ENCODE measurements at places on chromosomes 6 and 20.

DNA sequence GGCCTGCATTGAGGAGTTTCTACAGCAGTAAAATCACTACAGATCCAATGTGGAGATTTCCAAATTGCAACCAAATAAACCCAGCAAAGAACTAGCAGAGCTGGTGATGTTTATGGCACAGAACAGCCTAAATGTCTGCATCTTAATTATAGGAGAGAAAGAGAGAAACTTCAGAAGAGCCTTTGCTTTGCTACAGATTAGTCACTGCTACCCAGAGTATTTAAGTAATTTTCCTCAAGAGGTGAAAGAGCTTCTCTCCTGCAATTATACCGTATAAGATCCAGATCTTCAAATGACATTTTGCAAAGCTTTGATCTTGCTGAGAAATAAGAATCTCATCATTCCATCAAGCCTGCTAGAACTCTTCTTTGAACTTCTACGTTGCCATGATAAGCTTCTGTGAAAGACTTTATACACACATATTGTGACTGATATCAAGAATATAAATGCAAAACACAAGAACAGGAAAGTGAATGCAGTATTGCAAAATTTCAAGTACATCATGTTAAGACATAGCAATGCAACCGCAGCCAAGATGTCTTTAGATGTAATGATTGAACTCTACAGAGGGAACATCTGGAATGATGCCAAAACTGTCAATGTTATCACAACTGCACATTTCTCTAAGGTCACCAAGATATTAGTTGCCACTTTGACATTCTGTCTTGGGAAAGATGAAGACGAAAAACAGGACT, 48.0 kb downstream of the MKKS start:
- no peak for DNase-seq

GRCh38 chr6:80465513-80465912, 359.0 kb downstream of the BCKDHB start:
- DNase-seq, result no peak

DNA sequence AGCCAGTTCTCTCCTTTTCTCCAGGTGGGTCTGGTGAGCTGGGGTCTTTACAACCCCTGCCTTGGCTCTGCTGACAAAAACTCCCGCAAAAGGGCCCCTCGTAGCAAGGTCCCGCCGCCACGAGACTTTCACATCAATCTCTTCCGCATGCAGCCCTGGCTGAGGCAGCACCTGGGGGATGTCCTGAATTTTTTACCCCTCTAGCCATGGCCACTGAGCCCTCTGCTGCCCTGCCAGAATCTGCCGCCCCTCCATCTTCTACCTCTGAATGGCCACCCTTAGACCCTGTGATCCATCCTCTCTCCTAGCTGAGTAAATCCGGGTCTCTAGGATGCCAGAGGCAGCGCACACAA, 765 bp upstream of the CFB start:
- DNase-seq, result no peak

- DNase-seq, result no peak
Measured at GRCh38 chr6:150813993-150814359, 51.5 kb upstream of the MTHFD1L start.

- DNase-seq, result no peak
Measured at GRCh38 chr6:10685092-10685915, 9.1 kb downstream of the C6orf52 start.

- DNase-seq, result no peak
Measured at GRCh38 chr6:37943436-37944058, 124.0 kb downstream of the ZFAND3 start.

DNA sequence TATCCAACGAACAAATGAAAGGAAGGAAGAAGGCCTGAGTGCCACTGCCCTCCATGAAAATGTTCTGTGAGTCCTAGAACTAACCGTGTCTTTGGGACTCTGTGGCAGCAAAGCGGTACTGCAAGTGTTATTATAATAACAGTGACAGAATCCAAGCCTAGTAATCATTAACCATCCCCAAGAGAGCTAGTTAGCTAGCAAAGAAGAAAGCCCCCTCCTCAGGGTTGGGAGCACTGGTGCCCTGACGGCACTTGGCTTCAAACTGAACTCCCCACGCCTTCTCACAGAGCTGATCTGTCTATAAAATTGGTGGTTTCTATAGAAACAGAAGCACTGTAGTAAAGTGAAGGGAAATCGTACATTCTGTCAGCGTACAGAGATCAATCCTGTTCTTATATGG, 239.8 kb downstream of the PTPRT start:
- no peak for DNase-seq

DNA sequence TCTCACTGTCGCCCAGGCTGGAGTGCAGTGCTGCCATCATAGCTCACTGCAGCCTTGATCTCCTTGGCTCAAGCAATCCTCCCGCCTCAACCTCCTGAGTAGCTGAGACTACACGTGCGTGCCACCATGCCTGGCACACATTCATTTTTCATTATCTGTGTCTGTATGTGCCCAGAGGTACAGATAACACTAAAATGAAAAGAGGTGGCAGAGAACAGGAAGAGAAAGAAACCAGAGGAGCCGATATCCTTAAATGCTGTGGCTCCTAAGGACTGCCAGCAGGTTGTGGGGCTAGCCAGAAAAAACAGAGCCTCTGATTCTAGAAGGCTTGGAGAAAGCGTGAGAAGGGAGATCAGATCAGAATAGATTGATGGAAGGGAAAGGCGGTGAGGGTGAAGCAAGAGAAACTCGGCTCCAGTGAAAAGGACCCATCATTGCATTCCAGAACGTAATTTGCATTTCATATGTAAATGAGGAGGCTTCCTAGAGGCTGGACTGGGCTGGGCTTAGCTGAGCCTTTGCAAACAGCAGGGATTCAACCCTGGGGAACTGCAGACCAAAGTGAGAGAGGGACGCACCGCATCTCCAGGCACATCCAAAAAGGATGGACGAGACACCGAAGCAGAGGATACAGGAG, 64.2 kb downstream of the GCNT2 start:
- DNase-seq, result no peak

DNA sequence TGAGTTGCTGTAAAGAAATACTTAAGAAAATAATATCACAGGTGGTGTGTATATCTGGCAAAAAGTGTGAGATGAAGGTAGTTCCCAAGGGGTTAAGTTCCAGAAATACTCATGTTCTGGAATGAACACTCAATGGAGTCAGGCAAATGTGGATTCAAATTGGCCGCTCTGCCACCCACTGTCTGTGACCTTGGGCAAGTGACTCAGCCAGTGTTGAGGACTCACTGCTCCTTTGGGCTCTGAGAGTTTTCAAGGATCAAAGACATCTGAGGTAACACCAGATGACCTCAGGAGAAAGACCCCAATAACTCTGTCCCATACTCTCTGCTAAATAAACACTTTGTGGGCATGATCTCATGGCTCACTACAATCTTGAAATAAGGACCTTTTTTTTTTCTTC, 59.2 kb upstream of the EYA2 start:
- no peak for DNase-seq

DNA sequence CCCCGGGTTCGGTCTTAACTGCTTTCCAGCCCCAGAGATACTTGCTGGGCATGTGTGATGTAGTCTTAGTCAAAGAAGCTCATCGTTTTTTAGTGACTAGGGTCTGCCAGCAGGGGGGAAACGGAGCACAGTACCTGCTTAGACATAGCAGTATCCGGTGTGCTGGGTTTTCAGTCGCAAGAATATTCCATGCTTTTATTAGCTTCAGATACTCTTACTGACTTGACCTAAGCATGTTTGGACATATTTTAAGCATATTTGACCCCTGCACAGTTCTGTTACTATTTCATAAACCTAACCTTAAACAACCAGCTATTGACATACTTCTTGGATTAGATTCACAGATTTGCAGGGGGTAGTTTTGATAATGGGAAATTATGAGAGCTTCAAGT, 3.0 kb downstream of the E2F3 start:
- peak; percentile 66 for DNase-seq

DNA sequence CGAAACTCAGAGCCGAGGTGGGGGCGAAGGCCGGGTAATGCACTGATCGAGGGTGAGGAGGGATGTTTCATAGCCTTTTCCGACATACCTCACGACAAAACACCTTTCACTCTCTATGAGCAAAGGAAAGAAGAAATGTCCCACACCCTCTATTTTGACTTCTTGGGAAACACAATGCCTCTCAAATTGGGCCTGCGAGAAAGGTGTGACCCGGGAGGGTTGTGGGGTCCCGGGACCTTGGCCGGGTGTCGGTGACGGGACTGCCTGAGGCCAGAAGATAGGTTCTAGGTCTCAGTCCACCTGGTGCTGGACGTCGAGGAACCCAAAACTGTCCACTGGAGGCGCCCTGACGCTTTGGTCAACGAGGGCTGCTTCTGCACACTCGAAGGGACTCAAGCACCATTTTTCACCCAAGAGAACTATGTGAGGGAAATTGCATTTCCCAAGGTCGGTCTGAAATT, 41.1 kb upstream of the OSTM1 start:
- peak; percentile 74 for DNase-seq

DNA sequence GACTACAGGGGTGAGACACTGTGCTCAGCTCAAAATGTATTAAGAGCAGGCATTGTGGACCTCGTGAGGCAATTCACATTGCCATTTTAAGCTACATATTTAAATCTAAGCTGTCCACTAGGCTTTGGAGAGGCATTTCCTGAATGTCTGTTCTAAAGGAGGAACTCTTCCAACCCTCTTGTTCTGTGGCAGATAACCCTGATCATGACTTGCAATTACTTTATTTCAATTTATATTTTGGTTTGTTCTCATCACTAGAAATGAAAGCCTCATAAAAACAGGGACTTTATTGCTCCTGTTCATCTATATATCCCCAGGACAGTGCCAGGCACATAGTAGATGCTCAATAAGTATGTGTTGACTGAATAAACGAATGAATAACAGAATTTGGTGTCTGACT, 84.0 kb upstream of the SALL4 start:
- DNase-seq, result no peak

GRCh38 chr6:40251637-40252300, 317.5 kb upstream of the MOCS1 start:
- DNase-seq, result peak; percentile 47

GRCh38 chr6:165755583-165755982, 92.5 kb upstream of the PDE10A start:
- no peak for DNase-seq

DNA sequence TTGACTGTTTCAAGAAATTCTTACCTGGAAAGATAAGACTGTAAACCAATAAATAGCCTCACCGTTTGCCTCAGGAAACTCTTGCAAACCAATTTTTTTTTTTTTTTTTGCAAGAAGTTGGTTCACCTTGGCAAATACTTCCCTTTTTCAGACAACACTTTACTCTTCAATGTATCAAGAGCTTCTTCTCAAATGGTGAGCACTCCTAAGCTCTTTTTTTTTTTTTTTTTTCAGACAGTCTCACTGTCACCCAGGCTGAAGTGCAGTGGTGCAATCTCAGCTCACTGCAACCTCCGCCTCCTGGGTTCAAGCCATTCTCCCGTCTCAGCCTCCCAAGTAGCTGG, 22.7 kb upstream of the SNTA1 start:
- no peak for DNase-seq

DNA sequence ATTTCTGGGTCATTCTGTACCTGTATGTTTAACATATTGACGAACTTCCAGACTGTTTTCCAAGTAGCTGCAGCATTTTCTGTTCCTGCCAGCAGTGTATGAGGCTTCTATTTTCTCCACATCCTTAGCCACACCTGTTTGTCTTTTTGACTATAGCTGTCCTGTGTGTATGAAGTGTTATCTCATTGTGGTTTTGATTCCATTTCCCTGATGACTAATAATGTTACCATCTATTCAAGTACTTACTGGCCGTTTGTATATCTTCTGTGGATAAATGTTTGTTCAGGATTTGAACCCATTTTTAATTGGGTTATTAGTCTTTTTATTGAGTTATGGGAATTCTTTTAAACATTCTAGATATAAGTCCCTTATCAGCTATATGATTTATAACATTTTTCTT, 95.2 kb downstream of the JAG1 start:
- DNase-seq, result no peak

GRCh38 chr6:154509421-154510143, 903 bp downstream of the CNKSR3 start:
- peak; percentile 58 for DNase-seq

DNA sequence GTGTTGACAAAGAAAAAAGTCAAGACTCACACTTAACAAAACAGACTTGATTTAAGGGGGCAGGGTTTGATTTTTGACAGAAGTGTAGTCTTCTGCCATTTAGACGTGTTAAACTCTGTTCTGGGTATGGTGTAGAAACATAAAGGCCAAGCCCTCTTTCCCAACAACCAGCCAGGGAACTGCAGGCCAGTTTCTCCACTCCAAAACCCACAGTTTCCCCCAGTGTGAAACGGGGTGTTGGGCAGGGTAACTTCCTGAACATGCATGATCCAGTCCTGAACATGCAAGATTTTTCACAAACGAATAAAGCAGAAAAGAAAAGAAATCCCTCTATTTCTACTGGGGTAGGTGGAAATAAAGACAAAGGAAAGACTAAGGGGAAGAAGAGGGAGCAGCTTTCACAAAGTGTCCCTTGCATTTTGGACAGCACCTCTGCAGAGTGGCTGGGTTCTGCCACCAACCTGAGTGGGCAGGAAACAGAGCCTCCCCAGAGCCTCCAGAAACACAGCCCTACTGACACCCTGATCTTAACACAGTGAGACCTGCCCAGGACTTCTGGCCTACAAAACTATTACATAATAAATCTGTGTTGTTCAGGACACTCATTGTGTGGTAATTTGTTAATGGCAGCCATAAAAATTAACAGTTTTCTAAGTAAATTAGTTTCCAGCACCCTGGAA, 7.5 kb downstream of the APMAP start:
- no peak for DNase-seq

DNA sequence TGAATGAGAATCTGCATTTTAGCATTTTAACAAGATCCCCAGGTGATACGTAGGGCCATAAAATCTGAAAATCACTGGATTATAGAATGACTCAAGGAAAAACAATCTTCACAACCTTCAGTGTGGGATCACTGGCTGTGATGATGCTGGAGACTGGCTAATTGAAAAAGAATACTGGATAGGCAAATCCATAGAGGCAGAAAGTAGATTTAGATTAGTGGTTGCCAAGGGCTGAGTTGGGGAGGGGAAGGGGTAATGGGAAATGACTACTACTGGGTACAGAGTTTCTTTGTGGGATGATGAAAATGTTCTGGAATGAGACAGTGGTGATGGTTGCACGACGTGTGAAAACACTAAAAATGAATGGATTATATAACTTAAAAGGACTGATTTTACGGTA, 84.1 kb downstream of the CDK19 start:
- no peak for DNase-seq

GRCh38 chr20:44601801-44602204, 19.4 kb downstream of the PKIG start:
- DNase-seq, result peak; percentile 68

GRCh38 chr6:139905404-139906052, 531.1 kb upstream of the CITED2 start:
- DNase-seq, result no peak
